ENCODE measurements at places on chromosomes 6 and 20.

DNA sequence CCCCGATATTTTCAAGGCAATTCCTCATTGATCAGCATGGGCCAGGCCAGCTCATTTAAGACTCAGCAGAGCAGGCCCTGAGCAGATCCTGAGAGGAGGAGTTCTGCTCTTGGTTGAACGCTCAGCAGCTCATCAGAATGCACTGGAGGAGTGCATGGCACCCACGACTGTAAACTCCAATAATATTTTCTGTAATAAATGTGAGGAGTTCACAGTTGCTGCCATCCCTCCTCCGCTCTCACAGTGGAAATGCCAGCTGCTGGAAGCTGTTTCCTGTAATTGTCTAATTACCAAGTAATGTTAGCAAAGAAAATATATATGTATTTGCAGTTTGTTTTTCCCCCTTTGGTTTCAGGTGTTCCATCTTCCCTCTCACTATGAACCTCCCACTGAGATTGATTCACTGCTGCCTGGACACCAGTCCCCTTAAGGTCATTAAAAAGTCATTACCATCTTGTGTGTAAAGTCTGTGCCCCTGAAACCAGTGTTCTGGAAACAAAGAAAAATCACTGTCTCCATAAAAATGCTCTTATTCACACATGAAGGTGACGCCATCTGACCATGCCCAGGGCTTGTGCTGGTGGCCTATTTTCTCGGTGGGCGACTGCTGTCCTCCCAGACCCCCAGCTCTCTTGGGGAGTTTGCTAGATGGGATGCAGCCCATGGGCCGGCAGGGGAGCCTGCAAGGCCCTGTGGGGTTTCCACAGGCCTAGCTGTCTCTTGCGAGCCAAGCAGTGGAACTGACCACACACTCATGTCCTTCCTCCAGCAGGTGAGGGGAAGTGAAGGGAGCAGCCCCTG lies 374.2 kb downstream of the ZFAND3 start:
- no peak for DNase-seq

GRCh38 chr6:157831018-157831369 lies 7.9 kb downstream of the SNX9 start:
- no peak for DNase-seq

DNA sequence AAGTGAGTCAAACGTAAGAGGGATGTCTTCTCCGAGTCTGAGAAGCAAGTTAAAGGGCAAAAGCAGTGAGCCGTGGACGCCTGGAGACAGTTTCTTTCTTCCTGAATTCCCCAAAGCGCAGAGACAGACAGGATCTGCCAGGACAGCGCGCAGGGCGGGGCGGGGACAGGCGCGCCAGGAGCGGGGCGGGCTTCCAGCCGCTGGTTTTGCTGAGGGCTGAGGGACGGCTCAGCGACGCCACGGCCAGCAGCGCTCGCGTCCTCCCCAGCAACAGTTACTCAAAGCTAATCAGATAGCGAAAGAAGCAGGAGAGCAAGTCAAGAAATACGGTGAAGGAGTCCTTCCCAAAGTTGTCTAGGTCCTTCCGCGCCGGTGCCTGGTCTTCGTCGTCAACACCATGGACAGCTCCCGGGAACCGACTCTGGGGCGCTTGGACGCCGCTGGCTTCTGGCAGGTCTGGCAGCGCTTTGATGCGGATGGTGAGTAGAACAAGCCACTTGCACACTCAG lies at the start of gene SCGN:
Gene SCGN (plus strand): TSS at position 209 of the 509 bp plus-strand sequence. CDS start 189 bp downstream, at position 398.
- peak; percentile 47 for DNase-seq

GRCh38 chr20:41437836-41438235 lies 71.2 kb upstream of the EMILIN3 start:
- DNase-seq = no peak

DNA sequence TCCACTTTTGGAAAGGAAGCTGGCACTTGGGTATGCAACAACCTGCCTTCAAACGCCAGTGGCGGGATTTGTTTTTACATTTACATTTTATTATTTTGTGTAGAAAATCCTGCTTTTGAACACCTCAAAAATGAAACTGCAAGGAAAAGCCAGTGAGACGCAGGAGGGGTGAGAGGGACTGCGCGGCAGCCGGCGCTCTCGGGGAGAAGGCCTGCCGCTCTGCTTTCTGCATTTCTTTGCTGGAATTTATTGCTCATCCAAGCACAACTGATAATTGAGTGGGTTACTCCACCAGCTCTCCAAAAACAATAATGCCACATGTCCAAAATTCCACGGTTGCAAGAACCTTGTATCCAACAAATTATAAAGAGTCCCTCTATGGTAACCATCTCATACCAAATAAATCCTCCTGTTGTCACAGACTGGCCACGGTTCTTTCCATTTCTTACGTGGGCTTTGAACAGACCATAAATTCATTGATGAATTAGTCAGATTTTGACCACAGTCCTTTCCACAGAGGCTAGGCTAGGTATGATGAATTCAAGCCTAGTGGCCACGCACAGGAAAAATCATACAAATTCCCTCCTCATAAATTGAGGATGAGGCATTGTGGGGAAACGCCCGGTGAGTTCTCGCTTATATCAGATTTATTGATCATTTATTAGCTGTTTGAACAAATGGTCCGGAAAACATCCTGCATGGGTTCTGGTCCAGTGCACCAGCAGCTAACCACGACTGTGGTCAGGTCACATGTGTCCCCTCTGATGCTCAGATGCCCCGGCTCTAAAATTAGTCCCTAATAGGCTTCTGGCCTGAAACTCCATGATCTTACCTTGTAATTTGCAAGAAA lies 31.6 kb upstream of the FOXC1 start:
- DNase-seq = no peak

GRCh38 chr6:1524040-1524480 lies 85.7 kb upstream of the FOXC1 start:
- DNase-seq = peak; percentile 80

DNA sequence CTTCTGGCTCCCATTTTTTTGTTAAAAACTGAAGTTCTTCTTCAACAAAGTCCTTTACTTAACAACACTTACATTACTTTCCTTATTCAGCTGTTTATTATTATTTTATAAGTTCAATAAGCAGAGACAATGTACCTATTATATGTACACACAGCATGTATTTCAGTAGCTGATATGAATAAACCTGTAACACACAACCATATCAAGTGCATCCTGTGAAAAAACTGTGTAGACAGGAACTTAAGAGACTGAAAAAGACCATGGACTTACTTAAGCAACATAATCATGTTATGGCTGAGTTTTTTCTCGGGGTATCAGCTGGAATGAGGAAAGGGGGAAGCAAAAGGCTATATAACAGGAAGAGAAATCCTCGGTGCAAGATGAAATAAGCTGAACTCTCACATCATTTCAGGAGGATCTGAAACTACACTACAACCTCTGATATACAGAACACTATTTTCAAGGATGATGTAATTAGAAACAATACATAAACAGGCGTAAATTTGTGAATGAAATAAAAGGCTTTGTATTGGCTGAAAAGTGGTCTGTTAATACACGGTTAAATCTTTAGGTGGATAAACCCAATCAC lies 70.9 kb downstream of the REV3L start:
- no peak for DNase-seq
